ENCODE measurements at places on chromosomes 5 and 9.

- DNase-seq, result no peak
Observed at GRCh38 chr9:127773272-127773671, 5.2 kb downstream of the SH2D3C start.

DNA sequence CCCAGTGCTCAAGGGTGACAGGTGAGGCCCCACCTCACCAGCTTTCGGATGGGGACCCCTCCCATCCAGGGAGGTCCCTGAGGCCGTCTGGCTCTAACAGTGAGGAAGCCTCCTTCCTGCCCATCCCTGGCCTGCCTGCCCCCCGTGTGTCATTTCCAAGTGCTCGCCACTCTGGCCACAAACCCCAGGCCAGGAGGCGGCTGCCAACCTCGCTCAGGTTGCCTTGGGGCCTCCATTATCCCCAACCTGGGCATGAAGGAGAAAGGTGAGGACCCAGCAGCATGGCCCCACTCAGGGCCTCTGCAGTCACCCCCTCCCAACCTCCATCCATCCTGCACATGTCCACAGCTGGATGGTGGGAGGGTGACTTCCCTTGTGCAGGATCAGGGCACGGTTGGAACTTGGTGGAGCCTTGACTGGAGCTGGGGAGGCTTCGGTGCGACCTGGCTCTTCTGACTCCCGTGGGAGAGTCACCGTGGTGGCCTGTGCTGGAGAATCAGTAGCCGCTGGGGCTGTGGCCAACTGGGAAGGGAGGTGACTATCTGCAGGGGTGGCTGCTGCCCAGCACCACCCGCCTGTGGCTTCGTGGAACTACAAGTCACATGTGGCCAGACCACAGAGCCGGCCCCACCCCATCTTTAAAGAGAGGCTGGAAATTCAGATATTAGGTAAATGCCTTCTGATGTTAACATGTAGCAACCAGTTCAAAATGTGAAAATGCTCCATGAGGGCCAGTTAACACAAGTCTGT, 37.5 kb upstream of the GFPT2 start:
- DNase-seq, result no peak

DNA sequence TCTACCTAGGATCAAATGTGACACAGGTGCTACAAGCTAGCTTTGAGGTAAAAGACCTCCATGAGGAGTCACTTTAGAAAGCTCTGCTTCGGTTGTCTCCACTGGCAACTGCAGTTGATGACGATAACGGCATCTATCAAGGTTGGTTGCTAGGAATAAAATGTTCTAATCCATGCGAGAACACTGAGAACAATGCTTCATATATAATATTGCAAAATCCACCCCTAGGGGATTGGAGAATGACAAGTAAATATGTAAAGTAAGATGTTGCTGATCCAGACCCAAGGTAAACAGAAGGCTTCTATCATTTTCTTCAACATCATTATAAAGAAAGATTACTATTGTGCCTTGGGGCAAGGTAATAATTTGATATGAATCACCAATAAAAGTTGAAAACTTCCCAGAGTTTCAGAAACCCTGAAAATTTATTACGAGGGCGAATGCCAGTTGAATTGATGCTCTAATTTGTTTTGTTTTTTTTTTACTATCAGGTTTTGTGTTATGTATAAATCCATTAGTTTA, 1003.4 kb downstream of the CDH18 start:
- DNase-seq, result no peak

DNA sequence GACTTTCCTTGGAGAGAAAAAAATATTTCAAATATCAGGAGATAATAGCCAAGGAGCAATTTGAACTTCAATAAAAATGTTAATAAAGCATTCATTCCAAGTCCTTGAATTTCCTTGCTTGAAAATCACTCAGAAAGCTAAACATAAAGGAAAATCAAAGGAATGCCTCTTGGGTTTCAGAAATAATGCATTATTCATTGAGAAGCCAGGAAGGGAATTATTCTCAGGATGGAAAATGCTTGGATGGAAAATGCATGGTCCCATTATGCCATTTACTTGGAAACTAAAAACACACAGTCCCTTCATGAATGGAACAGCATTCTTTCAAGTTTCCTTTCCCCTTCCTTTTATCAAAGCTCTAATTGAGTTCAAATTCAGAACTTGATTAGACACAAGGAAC, 160.9 kb downstream of the LPAR1 start:
- no peak for DNase-seq

GRCh38 chr9:88605512-88606362, 70.8 kb downstream of the NXNL2 start:
- no peak for DNase-seq

GRCh38 chr5:65926276-65926783, at the start of gene ERBIN:
Gene ERBIN (plus strand): TSS chr5:65926575. CDS start chr5:65992719, 66,144 bp downstream.
- peak; percentile 69 for DNase-seq

- DNase-seq, result no peak
Observed at GRCh38 chr5:180100621-180101450, 29.3 kb upstream of the RNF130 start.

DNA sequence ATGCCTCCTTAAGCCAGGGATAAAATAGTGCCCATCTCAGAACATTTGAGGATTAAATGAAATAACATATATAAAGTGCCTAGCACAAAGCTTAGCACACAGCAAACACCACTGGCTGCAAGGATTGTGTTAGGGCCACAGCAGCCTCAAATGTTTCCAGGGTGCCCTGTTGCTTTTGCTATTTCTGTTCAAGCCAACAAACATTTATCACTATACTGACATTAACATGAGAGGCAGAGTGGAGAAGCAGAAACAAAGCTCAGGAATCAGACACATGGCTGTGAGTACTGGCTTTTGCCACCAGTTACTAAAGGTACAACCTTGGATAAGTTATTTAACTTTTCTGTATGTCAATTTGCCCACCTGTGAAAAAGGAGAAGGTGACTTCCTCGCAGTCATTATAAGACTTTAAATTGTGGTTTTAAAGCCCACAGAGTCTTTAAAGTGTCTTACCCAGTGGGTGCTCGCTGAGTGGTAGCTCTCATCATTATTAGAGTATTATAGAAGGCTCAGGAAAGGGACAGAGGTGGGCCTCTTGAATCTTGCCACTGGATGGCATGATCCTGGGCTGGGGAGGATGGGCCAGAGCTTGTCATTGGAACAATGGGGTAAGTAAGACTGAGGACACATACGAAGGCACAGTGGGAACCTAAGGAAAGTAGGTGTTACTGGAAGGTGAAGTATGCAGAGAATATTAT, 98.2 kb downstream of the MARCHF3 start:
- DNase-seq, result no peak
